ENCODE measurements at places on chromosomes 13 and 19.

- H3K36me3 ChIP-seq: peaks cover 40% of the 10 kb centered on the region
- peak overlapping the region; percentile 84 for H3K27ac ChIP-seq
- H3K27me3 ChIP-seq: no peaks in the 10 kb centered on the region
Observed at GRCh38 chr19:19606021-19606420, 12.5 kb downstream of the PBX4 start.

DNA sequence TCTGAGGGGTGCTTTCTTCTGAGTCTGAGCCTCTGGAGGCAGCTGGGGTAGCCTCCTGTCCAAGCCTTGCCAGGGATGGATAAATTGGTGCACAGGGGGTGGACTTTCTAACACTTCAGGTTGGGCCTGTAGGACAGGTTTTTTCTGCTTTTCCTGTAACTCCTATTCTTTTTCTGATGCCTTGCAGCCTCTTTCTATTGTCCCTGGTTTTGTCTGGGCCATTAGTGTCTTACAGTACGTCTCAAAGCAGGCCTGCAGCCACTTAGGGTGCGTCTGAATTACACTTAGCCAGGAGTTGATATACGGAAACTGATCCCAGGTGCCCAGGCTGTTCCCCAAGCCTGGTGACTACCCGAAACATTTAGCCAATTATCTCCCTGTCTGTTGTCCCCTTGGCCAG is 213.3 kb upstream of the HTR2A start:
- H3K4me3 ChIP-seq: no peak overlapping the region
- peaks cover 6% of the 10 kb centered on the region for H3K4me1 ChIP-seq
- no peak overlapping the region for H3K27ac ChIP-seq
- no peaks in the 10 kb centered on the region for H3K36me3 ChIP-seq

DNA sequence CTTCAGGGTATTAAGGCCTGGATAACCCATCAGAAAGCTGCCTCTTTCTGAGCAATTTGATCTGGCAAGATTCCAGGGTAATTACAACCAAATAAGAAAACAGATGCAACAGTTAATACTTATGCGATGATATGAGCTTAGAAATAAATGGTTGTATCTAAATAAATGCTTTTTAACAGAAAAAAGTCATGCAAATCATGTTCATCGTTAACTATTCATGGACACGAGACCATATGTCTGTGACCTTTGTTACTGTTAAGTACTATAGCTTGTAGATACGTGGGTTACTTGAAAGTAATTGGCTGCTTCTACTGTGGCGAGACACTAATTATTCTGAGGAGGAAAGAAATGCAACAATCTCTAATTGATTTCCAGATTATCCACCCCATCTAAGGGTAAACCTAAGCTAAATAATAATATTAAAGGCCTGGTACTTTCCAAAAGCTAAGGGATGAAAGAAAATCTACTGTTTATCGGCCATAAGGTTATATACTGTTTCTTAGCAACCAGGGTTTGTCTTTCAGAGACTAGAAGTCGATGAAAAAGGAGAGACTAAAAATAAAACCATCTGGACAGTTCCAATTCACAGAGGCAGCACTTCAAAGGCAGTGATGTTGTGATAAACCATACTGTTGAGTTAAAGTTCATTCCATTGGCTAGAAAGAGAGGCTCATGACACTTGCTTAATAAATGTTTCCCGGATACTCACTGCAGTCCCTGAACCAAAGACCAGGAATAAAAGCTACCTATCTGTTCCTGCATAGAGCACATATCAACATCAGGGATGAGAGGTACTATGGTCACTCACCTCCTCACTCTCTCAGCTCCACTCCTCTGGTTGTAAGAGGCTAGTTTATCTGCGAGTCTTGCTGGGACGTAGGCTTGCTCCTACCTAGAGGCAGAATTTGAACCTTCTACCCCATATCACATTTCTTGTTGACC is 1.5 kb downstream of the EPSTI1 start:
- H3K4me3 ChIP-seq: peak overlapping the region; percentile 93
- H3K4me1 ChIP-seq: peaks cover 49% of the 10 kb centered on the region
- peaks cover 31% of the 10 kb centered on the region for H3K36me3 ChIP-seq
- peak overlapping the region; percentile 96 for H3K27ac ChIP-seq
- no peaks in the 10 kb centered on the region for H3K27me3 ChIP-seq
- no peak for DNase-seq

DNA sequence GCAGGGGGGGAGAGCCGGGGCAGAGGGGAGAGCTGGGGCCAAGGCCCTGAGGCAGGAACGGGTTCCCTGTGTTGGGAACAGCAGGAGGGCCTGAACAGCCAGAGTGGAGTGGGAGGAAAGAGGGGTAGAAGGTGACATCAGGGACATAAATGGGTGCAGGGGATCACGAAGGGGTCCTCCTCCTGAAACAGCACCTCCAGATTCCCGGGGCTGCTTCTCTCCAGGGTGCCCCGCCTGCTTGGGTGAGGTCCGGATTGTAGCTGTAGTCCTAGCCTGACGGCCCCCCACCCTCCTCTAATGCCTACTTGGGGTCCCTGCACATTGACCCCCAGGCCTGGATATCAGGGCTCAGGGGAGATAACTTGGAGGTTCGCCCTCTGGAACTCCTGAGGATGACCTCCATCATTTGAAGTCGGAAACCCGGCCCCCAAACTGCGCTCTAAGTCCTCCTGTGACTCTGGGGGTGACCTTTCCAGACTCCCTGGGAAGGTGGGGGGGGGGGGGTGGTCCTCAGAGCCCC is 473 bp upstream of the SCN1B start:
- H3K27ac ChIP-seq: no peak overlapping the region
- H3K27me3 ChIP-seq: peaks cover 18% of the 10 kb centered on the region
- H3K4me3 ChIP-seq: no peak overlapping the region
- H3K4me1 ChIP-seq: peaks cover 5% of the 10 kb centered on the region
- H3K36me3 ChIP-seq: peaks cover 33% of the 10 kb centered on the region
- no peak for DNase-seq

DNA sequence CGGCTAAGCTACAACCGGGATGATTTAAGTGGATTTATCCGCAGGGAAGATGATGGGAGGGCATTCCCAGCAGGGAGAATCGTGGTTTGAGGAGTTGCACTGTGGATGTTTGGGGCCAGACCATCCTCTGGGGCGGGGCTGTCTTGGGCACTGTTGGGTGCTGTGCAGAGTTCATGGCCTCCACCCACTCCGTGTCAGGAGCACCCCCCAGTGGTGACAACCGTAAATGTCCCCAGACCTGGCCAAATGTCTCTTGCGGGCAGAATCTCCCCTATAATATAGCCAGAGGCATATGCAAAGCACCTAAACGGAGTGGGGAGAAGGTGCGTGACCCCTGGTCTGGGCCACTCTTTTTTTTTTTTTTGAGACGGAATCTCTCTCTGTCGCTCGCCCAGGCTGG is 40.2 kb downstream of the SMIM24 start:
- no peak overlapping the region for H3K27ac ChIP-seq
- H3K4me1 ChIP-seq: peaks cover 4% of the 10 kb centered on the region
- H3K36me3 ChIP-seq: no peaks in the 10 kb centered on the region
- no peaks in the 10 kb centered on the region for H3K27me3 ChIP-seq
- H3K4me3 ChIP-seq: no peak overlapping the region

DNA sequence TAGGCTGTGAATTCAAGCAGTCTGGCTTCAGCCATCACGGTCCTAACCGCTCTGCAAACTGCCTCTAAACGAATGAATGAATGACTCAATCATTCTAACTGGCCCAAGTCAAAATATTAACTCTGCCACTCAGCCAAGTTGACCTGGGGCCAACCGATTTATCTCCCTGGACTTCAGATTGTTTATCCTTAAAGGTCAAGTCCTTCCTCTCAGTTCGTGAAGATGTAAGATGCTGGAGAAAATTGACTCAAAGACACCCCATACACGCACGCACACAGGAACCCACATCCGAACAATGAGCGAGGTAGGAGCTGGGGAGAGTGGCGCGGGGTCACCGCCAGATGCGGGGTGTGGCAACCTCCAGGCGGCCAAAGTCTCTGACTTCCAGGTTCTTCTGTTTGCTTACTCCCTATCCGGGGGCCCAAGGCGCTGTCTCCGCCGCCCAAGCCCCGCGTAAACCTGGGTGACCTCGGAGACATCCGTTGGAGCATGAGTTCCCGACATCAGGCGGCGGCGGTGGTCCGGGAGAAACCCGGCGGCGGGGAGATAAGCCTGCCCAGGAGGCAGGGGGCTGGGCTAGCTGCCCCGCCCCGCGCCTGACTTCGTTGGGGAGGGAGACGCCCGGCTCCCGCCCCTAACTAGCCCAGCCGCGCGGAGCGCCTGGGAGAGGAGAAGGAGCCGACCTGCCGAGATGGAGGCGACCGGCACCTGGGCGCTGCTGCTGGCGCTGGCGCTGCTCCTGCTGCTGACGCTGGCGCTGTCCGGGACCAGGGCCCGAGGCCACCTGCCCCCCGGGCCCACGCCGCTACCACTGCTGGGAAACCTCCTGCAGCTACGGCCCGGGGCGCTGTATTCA is at the start of gene CYP2S1:
Gene CYP2S1, plus strand, starts transcription at position 646 of the 856 bp plus-strand sequence. Its CDS starts 46 bp downstream, at position 692.
- H3K4me3 ChIP-seq: no peak within 1 kb of the TSS
- H3K27ac ChIP-seq: no peak within 1 kb of the TSS
- H3K4me1 ChIP-seq: peaks cover 10% of the 10 kb centered on the region
- H3K36me3 ChIP-seq: no peaks in the 10 kb centered on the region
- peaks cover 37% of the 10 kb centered on the region for H3K27me3 ChIP-seq
- no peak for DNase-seq

- peaks cover 7% of the 10 kb centered on the region for H3K36me3 ChIP-seq
- peaks cover 2% of the 10 kb centered on the region for H3K27me3 ChIP-seq
- H3K4me1 ChIP-seq: peaks cover 36% of the 10 kb centered on the region
- peak overlapping the region; percentile 54 for H3K4me3 ChIP-seq
- peak; percentile 17 for DNase-seq
Observed at GRCh38 chr19:42628411-42629140, 33.9 kb upstream of the CEACAM8 start.

- no peaks in the 10 kb centered on the region for H3K4me1 ChIP-seq
- no peak overlapping the region for H3K27ac ChIP-seq
Observed at GRCh38 chr19:54622431-54622830, 7.9 kb upstream of the LILRB1 start.

DNA sequence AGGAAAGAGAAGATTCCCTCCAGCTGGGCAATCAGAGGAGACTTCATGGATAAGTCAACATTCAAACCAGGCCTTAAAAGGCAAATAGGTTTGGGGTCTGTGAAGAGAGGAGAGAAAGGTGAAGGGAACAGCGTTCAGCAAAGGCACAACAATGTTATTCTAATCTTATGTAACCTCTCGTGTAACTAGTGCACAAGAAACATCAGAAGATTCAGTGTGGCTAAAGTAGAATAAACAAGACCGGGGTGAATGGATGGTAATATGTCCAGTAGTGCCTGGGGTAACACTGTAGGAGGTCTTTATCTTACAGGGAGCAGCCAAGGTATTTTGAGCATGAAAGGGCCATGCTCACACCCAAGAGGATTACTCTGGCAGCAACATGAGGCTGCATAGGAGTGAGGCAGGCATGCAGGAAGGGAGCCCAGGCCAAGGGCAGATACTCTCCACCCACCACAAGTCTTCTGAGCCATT is 24.1 kb downstream of the LHFPL6 start:
- H3K27ac ChIP-seq: no peak overlapping the region
- H3K36me3 ChIP-seq: no peaks in the 10 kb centered on the region
- H3K4me3 ChIP-seq: no peak overlapping the region
- no peaks in the 10 kb centered on the region for H3K4me1 ChIP-seq
- no peaks in the 10 kb centered on the region for H3K27me3 ChIP-seq

- no peaks in the 10 kb centered on the region for H3K36me3 ChIP-seq
- no peak overlapping the region for H3K27ac ChIP-seq
- no peak overlapping the region for H3K4me3 ChIP-seq
- DNase-seq: no peak
- H3K4me1 ChIP-seq: no peaks in the 10 kb centered on the region
Observed at GRCh38 chr13:48950501-48950875, 25.2 kb upstream of the FNDC3A start.

DNA sequence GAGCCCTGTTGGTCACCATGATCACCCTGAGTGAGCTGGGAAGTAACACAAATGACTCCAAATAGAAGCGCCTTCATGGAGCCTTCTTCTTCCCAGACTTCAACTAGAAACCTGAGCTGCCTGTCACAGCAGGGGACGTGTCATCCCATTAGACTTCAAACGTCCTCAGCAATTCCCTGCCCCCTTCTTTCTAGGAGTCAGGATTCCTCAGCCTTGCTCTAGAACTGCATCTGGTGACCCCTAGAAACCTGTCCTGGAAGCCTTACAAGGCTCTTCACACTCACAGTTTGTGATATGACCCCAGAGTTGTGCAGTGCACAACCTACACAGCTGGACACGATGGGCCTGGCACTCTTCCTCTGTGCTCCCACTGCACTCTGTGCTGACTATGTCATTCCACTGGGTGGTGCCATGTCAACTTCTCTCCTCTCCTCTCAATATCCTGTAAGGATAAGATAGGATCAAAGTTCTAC is 23.6 kb upstream of the TTYH1 start:
- no peak overlapping the region for H3K27ac ChIP-seq
- no peaks in the 10 kb centered on the region for H3K36me3 ChIP-seq
- peaks cover 31% of the 10 kb centered on the region for H3K4me1 ChIP-seq
- no peak for DNase-seq
- H3K27me3 ChIP-seq: peaks cover 6% of the 10 kb centered on the region
- no peak overlapping the region for H3K4me3 ChIP-seq

- H3K27me3 ChIP-seq: peaks cover 22% of the 10 kb centered on the region
- no peaks in the 10 kb centered on the region for H3K36me3 ChIP-seq
- no peak overlapping the region for H3K27ac ChIP-seq
- no peak for DNase-seq
- no peak overlapping the region for H3K4me3 ChIP-seq
Observed at GRCh38 chr19:1730157-1730556, 23.1 kb upstream of the ONECUT3 start.

DNA sequence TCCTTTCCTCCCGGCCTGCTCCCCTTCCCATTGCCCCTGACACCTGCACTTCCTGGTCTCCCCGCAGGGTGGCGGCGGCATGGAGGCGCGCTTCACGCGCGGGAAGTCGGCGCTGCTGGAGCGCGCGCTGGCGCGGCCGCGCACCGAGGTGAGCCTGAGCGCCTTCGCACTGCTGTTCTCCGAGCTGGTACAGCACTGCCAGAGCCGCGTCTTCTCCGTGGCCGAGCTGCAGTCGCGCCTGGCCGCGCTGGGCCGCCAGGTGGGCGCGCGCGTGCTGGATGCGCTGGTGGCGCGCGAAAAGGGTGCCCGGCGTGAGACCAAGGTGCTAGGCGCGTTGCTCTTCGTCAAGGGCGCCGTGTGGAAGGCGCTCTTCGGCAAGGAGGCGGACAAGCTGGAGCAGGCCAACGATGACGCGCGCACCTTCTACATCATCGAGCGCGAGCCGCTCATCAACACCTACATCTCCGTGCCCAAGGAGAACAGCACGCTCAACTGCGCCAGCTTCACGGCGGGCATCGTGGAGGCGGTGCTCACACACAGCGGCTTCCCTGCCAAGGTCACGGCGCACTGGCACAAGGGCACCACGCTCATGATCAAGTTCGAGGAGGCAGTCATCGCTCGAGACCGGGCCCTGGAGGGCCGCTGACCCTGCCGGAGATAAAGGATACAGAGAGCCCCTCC is 1.7 kb downstream of the TRAPPC5 start:
- H3K27me3 ChIP-seq: peaks cover 14% of the 10 kb centered on the region
- H3K4me1 ChIP-seq: peaks cover 29% of the 10 kb centered on the region
- no peak overlapping the region for H3K27ac ChIP-seq
- peaks cover 14% of the 10 kb centered on the region for H3K36me3 ChIP-seq
- peak overlapping the region; percentile 90 for H3K4me3 ChIP-seq

DNA sequence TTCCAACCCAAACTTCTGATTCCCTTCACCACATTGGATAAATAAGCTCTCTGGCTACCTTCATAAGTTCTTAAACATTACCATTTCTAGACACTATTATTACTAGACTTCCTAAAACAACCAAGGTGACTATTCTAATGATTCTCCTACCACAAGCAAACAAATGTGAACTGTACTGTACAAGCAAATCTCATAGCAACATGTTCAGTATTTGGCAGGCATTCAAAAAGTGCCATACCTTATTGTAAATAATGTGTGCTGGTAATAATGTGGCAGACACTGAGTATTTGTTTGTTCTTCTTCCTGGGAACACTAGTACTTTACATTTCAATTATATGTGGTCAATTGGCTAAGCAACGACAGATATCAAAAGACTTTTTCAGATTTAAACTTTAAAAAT is 986.0 kb upstream of the SPRY2 start:
- H3K27me3 ChIP-seq: no peaks in the 10 kb centered on the region
- DNase-seq: no peak
- no peak overlapping the region for H3K4me3 ChIP-seq
- H3K36me3 ChIP-seq: no peaks in the 10 kb centered on the region
